AML-193 (cell line): ENCODE measurements at places on chromosomes 16 and 17.

- DNase-seq: no peak
Observed at GRCh38 chr17:62611292-62611691, 16.2 kb upstream of the MRC2 start.

GRCh38 chr16:88569614-88569984 lies 604 bp upstream of the ZC3H18 start:
- DNase-seq: peak; percentile 4

GRCh38 chr16:73473713-73474112 lies 425.8 kb upstream of the ZFHX3 start:
- DNase-seq: no peak

GRCh38 chr17:50177476-50177875 lies 11.7 kb downstream of the SGCA start:
- no peak for DNase-seq

- no peak for DNase-seq
Observed at GRCh38 chr17:4332296-4332970, 34.0 kb downstream of the UBE2G1 start.

- DNase-seq: no peak
Observed at GRCh38 chr17:48981927-48982539, 13.6 kb upstream of the GIP start.

DNA sequence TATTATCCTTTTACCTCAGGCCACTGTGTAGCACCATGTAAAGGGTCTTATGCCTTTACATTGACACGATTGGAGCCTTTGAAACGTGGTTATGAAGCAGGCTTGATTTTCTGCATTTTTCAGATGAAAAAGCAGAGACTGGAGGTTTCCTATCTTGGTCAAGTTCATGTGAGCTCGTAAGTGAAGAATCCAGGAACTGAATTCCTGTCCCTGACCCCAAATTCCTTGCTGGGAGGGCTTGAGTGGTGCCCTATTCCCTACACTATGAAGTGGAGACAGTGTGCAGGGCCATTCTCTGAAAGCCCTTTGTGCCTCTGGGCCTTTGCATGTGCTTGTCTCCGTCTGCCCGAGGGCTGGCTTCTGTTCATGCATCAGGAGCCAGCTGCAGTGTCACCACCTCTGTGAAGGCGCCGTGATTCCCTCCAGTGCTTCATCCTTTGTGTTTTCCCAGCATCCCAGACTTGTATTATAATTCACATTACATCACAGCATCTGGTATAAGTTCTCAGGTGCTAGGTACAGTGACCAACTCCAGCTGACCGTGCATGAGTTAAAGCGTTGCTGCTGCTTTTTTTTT lies 181.1 kb downstream of the SNX29 start:
- DNase-seq: no peak

DNA sequence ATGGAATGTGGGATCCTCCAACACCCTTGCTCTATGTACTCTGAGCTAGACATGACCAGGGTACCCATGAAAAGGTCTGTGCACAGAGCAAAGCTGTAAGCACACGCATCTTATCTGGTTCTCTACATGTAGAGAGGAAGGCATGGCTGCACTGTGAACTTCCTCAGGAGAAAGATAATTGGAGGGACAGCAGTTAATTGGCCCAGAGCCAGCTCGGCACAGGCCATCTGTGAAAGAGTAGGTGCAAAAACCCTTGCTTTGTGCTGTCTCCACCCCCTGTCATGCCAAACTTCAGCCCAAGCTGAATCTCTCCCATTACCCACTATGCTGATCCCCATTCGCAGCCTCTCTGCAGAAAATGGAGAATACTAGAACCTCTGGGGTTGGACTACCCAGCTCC lies 241.0 kb downstream of the GRIN2A start:
- no peak for DNase-seq

GRCh38 chr17:70041061-70041460 lies 34.0 kb upstream of the KCNJ16 start:
- DNase-seq: no peak
